ENCODE measurements at places on chromosomes 12 and 14.
A peak's percentile ranks its signal among the peaks of the same experiment; 100 is the strongest.

GRCh38 chr12:62191491-62192179 is 68.6 kb upstream of the USP15 start:
- DNase-seq, result no peak

GRCh38 chr12:89245090-89245489 is 107.2 kb downstream of the DUSP6 start:
- no peak for DNase-seq

DNA sequence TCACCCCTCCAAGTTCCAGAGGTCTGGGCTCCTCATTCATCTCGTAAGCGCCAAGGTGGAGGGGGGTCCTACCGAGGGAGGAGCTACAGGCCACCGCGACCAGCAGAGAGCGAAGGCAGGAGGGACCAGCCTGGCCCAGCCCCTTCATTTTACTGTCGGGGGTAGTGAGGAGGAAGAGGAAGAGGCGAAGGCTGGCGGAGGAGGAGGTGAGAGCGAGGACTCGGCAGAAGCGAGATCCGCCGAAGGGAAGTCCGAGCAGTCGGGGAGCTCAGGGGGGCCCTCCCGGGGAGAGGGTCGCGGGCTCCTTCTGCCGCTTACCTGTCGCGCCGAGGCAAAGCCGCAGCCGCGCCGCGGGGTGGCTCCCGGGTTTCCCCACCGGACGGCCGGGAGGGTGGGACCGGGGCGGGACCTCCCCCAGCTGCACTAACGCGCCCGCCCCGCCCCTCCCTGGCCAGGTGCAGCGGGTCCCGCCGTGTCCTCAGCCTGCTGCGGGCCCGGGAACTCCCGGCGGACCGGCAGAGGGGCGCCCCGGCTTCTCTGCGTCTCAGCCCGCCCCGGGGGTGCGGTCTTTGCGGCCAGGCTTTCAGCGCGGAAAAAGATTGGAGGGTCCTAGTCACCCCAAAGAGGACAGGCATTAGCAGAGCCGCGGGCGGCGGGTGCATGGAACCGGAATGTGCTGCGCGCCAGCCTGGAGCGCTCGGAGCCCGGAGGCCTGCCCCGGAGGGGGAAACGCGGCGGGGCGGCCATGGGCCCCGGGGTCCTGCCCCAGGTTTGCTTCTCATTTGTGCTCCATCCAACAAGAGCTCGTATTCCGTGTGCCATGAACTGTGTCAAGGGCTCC is at the start of gene GALNT6:
Gene GALNT6 (minus strand): TSS at position 124 of the 841 bp plus-strand sequence. CDS start 11,625 bp downstream, outside the sequence.
- DNase-seq, result peak; percentile 70

DNA sequence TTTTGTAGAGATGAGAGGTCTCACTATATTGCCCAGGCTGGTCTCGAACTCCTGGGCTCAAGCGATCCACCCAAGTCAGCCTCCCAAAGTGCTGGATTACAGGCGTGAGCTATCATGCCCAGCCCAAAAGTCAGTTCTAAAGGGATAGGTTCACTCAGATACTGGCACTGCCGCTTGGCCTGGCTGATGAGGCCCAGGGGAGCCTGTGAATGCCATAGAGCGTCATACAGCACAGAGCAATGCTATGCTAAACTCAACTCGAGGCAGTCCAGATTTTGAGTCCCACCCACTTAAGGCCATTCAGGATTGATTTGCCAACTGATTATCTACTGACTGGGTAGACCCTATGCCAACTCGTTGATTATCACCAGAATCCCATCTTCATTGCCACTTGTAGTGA is 179.4 kb downstream of the ESR2 start:
- DNase-seq, result no peak

DNA sequence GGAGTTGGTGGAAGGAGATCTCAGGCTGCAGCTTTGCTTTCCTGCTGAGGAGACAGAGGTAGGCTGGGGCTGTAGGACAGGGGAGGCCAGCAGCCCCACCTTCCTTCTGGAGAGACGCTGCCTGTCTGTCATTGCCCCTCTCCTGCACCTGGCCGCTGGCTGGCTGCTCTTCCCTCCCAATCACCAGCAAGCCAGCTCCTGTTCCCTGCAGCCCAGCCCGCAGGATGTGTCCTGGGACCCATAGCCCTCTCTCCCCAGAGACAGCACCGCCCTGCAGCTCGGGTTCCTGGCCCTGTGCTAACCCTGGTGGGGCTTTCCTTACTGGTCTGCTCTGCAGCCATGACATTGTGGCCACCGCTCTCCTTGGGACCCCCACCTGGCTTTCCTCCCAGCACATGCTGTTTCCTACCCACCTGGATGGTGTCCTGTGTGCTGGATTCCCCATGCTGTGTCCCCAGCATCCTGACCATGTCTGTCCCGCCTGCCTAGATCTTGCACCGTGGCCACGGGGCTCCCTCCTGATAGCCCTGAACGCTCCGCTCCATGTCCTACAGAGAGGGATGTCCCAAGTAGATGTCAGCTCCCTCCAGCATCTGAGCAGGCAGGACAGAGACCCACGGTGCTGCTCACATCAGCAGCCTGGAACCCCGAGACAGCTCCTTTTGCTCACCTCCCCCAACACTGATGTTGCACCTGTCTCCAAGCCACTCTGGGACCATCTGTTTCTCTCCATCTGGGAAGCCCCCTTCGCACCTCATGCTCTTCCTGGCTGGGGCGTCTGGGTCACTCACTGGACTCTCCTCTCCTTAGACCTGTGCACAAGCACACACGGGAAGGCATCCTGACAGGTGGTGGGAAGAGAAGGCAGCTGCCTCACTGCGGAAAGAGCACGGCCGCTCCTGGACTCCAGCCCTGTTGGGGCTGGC is 1.1 kb upstream of the MTA1 start:
- no peak for DNase-seq

DNA sequence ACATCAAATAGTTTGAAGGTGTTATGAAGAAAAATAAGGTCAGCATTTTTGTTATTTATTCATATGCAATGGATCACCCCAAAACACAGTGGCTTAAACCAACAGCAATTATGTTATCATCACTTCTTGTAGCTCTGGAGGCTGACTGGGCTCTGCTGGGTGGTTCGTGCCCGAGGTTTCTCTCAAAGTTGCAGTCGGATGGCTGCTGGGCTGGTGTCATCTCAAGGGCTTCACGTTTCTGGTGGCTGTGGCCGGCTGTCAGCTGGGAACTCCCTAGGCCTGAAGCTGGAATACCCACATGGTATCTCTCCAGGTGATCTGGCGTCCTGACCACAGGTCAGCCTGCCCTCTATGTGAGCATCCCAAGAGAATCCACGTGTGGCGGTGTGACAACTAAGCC is 12.0 kb downstream of the DIO3 start:
- DNase-seq, result no peak

- DNase-seq, result no peak
Measured at GRCh38 chr12:32754111-32754510, 1.6 kb downstream of the YARS2 start.
